ENCODE measurements at places on chromosomes 5 and 9.

- no peak for DNase-seq
Observed at GRCh38 chr5:170751631-170752030, 31.9 kb upstream of the GABRP start.

DNA sequence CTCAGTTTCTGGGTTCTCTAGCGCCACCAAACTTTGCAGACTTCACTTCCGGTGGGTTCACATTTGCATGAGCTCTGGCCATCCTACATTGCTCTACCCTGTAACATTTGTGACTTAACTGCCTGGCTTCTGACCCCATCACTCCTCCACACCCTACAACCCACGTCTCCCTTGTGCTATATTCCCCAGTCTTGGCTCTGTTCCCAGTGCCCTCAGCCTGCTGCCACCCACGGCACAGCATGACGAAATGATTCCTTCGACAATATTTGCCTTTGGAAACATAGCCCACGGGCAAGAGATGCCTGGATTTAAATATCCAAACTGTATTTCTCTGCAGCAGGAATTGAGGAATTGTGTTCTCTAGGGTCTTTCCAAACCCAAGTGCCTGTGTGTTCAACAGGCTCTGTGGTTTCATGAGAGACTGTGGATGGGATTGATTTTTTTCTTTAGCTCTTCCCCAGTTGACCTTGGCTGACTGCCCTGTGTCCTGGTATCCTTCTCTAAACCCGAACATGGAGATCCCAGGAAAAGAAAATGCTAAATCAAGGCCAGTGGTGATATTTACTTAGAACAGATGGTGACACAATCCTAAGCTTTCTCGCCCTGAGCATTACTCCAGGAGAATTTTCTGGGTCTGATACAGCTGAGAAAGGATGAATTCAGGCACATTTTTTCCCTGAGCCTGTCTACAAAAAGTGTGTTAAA is 44.4 kb upstream of the GRIA1 start:
- DNase-seq = no peak

- DNase-seq = no peak
Observed at GRCh38 chr9:23771746-23772384, 54.2 kb downstream of the ELAVL2 start.

DNA sequence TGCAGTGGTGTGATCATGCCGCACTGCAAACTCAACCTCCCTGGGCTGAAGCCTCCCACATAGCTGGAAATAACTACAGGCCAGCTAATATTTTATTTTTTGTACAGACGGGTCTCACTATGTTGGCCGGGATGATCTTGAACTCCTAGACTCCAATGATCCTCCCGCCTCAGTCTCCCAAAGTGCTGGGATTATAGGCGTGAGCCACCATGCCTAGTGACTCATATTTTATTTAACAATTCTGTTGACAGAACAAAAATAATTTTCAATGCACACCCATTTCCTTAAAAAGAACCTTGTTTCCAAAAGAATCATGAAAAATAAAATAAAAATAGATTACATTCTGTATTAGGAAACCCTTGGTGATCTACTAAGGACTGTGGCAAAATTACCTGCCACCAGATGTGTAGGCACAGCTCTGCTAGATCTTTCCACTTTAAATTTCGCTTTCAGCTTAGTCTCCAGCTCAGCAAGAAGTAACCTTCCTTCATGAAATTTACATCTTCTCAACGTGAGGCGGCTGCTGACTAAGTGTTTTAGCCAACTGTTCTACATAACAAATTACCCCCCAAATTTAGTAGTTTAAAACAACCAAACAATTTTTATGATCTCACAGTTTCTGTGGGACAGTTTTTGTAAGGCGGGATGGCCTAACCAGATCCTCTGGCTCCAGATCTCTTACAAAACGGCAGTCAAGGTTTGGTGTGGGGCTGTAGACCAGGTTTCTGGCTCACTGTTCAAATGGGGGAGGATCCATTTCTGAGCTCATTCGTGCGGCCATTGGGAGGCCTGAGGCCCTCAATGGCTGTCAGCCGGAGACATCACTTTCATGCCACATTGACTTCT is 32.6 kb upstream of the GOLPH3 start:
- DNase-seq = no peak

DNA sequence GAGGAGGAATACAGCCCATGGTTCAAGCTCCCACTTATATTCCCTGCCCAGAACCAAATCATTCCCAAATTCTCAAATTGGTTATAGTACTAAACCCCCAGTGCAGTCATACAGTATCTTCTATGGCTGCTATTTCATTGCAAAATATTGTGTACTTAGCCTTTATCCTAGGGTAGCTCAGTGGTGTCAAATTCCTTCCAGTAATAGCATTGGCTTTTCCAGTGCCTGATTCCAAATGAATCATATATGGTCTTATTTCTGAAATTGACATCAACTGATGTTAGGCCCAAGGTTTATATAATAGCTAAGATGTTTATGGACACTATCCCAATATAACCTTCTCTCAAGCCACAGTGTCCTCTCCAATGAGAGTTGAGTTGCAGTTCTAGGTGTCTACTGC is 256.7 kb downstream of the NDUFS4 start:
- no peak for DNase-seq

GRCh38 chr9:105475302-105475701 is 27.5 kb downstream of the FSD1L start:
- no peak for DNase-seq
